Activated CD4-positive, alpha-beta T cell treated with anti-CD3 and anti-CD28 coated beads, Interleukin-2, amount 10 ng/mL, durations not matched to agents 24 days and 14 days (primary cell): ENCODE measurements at places on chromosomes 6 and 20. TPM values are rescaled to one million over a fixed set of nuclear protein-coding genes. Genes with fewer than 3 reads are reported as not detected.
A peak's percentile ranks its signal among the peaks of the same experiment; 100 is the strongest.

DNA sequence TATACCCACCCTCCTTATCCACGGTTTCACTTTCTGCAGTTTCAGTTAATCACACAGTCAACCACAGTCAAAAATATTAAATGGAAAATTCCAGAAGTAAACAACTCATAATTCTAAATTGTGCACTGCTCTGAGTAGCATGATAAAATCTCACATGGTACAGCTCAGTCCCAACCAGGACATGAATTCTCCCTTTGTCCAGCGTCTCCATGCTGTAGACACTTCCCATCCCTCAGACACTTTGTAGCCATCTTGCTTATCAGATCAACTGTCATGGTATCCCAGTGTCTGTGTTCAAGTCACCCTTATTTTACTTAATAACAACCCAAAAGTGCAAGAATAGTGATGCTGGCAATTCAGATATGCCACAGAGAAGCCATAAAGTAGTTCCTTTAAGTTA, 94.7 kb downstream of the PDE10A start:
- DNase-seq: no peak

- no peak for DNase-seq
These were observed 50.1 kb upstream of the ARMC2 start for GRCh38 chr6:108797951-108798669.

DNA sequence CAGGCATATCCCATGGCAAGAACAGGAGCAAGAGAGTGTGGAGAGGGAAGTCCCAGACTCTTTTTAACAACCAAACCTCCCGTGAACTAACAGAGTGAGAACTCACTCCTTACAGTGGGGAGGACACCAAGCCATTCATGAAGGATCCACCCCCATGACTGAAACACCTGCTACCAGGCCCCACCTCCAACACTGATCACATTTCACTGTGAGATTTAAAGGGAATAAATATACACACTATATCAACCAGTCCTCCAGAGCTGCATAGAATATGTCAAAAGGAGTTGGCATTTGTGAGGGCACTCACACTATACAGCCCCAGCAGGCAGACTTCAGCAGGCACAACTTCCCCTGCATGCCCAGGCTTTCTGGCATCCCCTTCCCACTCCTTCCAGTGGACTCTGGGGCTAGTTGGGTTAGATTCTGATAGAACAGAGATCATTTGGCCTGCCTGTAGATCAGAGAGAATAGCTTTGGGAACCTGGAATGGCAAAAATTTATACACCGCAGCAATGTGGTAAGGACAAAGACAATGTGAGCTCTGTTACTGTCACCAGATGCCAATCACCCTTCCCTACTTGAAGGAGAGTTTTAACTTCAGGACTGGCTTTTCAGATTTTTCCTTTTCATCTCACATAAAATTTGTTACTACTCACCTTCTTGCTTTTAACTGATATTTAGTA, 25.2 kb upstream of the TENT5A start:
- no peak for DNase-seq

DNA sequence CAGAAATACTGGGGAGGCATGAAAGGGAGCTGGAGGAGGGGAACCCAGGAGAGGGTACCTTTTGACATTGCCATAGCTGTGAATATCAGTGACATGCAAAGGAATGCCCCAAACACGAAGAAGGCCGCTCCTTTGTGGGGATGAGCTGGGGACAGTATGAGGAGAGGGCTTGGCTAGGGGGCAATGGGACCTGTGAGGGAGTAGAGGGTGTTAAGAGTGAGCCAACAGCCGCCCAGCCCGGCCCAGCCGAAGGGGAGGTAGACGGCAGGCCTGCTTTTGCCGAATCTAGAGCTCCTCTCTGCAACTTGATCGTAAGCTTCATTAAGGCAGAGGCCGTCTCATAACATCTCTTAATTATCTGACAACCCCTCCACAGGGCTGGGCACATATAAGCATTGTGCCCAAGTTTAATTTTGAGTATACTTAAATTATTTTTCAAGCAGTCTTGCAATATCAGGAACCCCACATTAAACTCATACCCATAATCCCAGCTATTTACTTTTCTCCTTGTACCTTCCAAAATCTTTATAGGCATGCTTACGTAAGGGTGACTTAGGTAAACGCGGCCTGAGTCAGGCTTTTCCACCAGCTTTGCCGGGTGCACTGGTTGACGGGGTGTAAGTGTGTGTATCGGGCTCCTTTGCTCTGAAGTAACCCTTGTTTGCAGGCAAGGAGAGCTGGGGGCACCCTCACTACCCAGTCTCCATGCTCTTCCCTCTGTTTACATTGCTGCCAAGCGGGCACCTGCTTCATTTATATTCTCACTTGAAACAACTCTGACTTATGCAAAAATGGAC, 24.9 kb upstream of the VEGFA start:
- no peak for DNase-seq

DNA sequence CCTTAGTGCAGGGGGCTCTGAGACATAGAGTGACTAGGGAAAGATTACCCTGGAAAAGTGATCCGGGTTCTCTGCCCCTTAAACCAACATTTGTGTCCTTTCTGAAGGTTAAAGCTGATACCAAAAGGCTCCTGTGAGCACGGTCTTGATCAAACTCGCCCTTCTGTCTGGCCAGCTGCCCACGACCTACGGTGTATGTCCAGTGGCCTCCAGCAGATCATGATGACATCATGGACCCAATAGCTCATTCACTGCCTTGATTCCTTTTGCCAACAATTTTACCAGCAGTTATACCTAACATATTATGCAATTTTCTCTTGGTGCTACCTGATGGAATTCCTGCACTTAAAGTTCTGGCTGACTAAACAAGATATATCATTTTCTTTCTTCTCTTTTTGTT, 6.8 kb downstream of the ULBP2 start:
- DNase-seq: no peak

GRCh38 chr6:158611541-158612370, 32.8 kb downstream of the DYNLT1 start:
- no peak for DNase-seq

- DNase-seq: no peak
These were observed 4.2 kb downstream of the PROKR2 start for GRCh38 chr20:5312518-5312917.

GRCh38 chr6:32178547-32179440, 589 bp downstream of the RNF5 start:
- peak; percentile 71 for DNase-seq

DNA sequence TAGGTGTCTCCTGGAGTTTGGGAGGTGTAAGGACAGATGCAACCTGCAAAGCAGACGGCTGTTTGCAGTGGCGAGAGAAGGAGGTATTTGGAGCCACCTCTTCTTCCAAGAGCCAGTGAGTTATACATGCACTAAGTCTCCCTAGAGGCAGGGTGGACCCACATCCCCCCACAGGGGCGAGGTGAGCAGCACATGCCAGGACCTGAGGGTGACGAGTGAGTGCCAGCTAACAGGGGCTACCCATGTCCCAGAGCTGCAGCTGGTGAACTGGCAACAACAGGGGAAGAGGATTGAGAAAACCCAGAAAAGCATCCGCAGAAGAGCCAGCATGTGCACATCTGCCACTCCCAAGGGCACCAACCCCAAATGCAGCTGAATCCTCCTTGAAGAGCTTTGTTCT, 95.1 kb downstream of the CD83 start:
- no peak for DNase-seq

GRCh38 chr6:81624453-81624852, 128.0 kb downstream of the TENT5A start:
- DNase-seq: no peak

DNA sequence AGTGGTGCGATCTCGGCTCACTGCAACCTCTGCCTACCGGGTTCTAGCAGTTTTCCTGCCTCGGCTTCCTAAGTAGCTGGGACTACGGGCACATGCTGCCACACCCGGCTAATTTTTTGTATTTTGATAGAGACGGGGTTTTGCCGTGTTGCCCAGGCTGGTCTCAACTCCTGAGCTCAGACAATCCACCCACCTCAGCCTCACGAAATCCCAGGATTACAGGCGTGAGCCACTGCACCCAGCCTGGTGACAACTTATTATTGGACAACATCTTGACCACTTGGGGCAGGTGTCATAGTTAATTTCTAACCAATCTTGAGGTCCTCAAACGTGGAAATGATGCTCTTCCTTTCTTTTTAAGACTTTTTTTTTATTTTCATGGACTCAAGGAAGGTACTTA, 303.6 kb downstream of the CLIC5 start:
- no peak for DNase-seq

DNA sequence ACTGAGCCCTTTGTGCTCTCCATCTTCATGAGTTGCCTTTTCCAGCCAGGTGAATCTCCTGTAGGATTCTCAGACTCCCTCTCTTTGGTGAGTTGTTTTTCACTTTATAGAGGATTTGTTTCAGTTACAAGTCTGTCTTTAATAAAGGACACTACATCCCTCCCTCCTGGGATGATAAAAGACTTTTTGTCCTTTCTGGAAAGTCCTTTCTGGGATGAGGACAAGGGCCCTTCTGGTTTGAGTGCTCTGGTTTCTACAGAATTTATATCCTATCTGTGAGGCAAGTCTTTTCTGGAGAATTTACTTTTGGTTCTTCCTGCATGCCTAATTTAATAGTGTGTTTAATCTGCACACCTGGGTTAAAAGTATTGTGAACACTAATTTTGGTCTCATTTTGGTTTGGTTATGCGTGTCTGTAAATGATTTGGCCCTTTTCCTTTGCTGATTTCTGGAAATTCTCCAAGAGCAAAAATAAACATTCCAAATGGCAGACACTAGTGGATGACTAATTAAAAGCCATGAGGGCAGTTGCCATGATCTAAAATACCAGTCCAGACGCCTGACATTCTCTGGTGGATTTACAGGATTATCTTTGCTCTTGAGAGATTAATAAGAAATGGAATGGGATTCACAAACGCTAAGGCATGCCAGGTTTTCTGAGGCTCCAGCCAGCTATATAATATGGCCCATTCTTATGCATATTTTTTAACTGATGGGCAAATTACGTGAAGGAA, 44.8 kb downstream of the TCP11 start:
- no peak for DNase-seq

Gene KCNK16
- total RNA-seq: not detected in 2 replicates

- DNase-seq: no peak
These were observed 289.4 kb downstream of the CDC5L start for GRCh38 chr6:44676826-44677433.

Gene BFSP1
- 0.33 and 0.43 TPM in 2 replicates for total RNA-seq

- DNase-seq: peak; percentile 68
These were observed 59.2 kb downstream of the TNFAIP3 start for GRCh38 chr6:137926207-137926731.

- no peak for DNase-seq
These were observed 688.4 kb downstream of the HTR1B start for GRCh38 chr6:76774781-76775384.

Gene NOTCH4
- 0.28 and 0.37 TPM in 2 replicates for total RNA-seq

GRCh38 chr6:15526212-15526701, 136.6 kb downstream of the DTNBP1 start:
- DNase-seq: no peak

- DNase-seq: peak; percentile 39
These were observed 237.8 kb downstream of the SYNE1 start for GRCh38 chr6:152399399-152399798.

DNA sequence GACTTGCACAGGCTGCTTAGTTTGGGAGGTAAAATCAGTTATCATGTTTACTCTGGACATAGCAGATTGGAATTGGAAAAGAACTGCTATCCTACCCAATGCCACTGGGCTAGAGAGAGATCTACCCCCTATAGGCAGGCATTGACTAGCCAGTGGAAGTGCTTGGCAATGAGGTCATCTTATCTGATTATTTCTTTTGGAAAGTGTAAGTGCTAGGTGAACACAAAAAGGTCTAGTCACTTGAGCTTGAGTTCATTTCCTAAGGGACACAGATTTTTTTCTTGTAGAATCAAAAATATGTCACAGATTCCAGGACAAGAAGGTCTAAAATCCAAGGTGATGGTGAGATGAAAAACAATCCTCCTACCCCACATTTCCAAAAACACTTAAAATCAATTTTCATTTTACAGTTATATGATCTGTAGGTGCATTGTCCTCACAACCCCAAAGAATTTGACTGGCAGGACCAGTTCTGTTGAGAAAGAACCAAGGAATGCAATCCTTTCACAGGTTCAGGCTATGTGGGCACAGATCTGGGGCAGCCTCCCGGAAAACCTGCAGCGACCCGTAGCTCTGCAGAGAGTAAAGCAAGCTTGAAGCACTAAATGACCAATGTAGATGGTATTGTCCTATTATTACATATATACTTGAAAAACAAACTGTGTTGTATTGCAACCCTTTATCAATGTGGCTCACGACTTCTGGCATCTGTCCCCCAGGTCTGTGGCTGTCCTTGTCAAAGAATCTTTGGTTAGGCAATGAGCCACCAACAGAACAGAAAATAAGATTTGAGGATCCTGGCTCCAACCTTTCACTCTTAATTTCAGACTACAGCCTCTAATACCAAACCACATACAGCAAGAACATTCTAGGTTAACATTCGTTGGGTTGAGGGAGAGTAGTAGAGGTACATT, 67.3 kb upstream of the ADTRP start:
- no peak for DNase-seq

Gene SAMD10
- total RNA-seq: 34.4 and 37.5 TPM in 2 replicates

GRCh38 chr6:642805-643204, 14.1 kb downstream of the HUS1B start:
- no peak for DNase-seq

DNA sequence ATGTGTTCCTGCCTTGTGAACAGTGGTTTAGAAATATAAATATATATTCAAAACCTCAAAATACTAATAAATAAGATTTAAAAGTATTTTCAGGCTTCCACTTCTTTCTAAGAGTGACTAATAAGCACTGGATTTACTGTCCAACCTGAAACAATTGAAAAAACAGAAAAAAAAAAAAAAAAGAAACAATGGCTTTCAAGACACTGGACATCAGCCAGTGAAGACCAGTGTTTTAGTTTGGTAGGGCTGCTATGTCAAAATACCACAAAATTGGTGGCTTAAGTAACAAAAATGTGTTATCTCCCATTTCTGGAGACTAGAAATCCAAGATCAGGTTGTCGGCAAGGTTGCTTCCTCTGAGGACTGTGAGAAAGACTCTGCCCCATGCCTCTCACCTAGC, 101.4 kb upstream of the PDE7B start:
- no peak for DNase-seq

DNA sequence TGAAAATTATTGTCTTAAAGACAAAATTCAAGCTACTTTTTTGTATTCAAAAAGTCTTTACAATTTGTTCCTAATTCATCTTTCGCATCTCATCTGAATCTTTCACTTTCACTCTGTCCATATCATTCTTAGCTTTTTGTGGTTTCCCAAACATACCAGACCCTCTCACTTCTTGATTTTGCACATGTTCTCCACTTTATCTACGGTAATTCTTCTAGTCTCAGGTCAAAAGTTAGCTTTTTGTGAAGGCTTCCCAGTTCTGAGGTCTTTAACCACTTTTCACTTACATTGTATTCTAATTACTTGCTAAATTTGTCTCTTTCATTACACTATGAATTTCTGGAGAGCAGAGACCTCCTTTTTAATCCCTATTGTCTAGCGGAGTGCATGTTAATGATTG, 34.6 kb upstream of the EPHA7 start:
- DNase-seq: no peak

DNA sequence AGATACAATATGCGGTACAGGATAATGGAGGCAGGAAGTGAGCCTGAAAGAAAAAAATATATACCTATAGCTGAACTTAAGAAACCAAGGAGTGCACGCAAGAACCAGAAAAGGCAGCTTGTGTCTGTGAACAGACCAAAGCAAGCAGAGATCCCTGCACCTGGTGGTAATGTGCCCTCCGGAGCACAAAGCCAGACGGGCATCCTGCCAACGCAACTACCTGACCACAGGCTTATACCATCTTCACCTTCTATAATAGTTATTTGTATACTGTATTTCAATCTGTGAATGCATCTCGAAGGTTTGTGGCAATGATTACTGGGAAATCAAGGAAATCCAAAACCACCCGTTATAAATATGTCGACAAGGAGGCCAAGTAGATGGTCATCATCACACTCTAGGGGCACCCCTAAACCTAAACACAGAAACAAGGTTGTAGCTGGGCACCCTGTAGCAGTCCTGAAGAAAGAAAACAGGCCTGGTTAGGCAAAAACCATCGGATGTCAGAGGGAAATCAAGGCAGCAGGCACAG, 801 bp downstream of the FBXL4 start:
- peak; percentile 77 for DNase-seq
